Stimulated activated CD4-positive, alpha-beta T cell treated with anti-CD3 and anti-CD28 coated beads, Interleukin-15, amount 100 ng/mL, for 48 hours (primary cell): ENCODE measurements at places on chromosomes 6 and 20.

DNA sequence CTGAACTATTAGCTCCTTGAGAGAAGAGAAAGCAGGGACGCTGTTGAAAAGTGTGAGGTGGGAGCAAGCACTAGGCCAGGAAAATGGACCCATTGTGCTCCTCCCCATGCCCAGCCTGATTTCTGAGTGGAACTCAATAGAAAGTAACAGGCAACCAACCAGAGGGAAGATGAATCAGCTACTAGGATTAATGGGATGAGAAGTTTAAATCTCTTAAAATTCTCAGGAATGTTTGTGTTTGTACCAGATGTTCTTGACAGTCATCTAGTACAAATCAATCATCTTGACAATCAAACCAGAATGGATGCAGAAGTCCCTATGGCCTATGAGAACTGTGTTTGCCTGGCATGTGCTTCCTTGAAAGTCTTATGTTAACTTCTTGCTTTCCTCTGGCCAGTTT lies 48.9 kb downstream of the HDDC2 start:
- DNase-seq, result no peak

- DNase-seq, result no peak
Observed at GRCh38 chr6:34292954-34293353, 44.1 kb upstream of the SMIM29 start.

- DNase-seq, result no peak
Observed at GRCh38 chr6:14766391-14766994, 479.4 kb upstream of the JARID2 start.

GRCh38 chr6:31493875-31494694 lies 3.9 kb upstream of the MICB start:
- DNase-seq, result peak; percentile 44

GRCh38 chr20:45742596-45742995 lies 20.4 kb downstream of the SPINT4 start:
- no peak for DNase-seq

DNA sequence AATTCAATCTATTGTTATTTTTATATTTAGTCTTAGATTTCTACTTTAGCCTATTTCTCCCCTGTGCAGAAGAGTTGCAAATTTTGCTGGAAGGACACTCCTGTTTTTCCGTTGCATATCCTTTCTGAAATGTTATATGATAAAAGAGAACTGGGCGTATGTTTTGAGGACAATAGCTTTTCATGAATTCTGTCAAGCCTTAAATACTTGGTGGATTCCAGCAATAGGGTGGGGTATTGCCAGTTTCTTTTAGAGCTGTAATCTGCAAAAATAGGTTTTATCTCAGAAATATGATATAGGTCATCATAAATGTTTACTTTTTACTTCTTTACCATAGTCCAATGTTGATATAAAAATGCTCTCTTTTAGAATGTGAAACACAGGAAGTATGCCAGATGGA lies 42.0 kb downstream of the VTA1 start:
- DNase-seq, result no peak

- DNase-seq, result no peak
Observed at GRCh38 chr6:77178821-77179220, 284.5 kb downstream of the HTR1B start.

- no peak for DNase-seq
Observed at GRCh38 chr6:158730541-158730907, 80.7 kb downstream of the SYTL3 start.

GRCh38 chr6:102298051-102298450 lies 904.5 kb downstream of the GRIK2 start:
- no peak for DNase-seq

- no peak for DNase-seq
Observed at GRCh38 chr6:118240878-118241528, 307.1 kb upstream of the PLN start.

DNA sequence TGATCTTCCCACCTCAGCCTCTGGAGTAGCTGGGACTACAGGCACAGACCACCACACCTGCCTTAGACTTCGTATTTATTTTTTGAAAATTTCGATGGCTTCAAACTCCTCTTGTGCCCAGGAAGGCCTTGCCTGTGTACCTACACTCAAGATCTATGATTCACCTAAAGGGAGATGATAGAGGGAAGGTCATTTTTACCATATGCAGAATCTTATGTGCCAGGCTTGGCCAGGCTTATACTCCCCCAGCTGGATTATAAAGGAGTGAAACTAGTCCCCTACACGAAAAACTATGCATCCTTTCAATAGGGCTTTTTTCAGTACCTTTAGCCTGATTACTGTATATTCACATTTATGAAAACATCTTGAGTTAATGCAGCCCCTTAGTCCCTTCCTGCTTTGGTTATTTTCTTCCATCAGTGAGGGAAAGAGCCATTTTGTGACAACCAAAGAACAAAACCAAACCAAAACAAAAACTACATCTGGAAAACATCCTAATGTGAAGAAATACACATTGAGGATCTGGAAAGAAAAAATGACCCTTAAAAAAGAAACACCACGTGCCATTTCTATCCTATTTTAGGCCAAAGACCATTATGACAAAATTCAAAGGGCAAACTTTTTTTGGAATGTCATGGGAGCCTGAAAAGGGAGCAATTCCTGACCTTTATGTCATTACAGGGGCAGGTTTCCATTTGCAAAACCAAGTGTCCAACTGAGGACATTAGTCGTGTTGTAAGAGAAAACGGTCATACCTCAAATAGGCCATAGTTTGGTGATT lies 34.7 kb downstream of the RIPOR2 start:
- no peak for DNase-seq

GRCh38 chr20:10649080-10649796 lies 24.6 kb downstream of the JAG1 start:
- no peak for DNase-seq
